ENCODE measurements at places on chromosomes 16 and 17.
A peak's percentile ranks its signal among the peaks of the same experiment; 100 is the strongest.

GRCh38 chr16:68764862-68765261, 27.8 kb downstream of the CDH1 start:
- no peaks in the 10 kb centered on the region for H3K36me3 ChIP-seq
- H3K4me1 ChIP-seq = peaks cover 22% of the 10 kb centered on the region
- H3K4me3 ChIP-seq = peak overlapping the region; percentile 10

DNA sequence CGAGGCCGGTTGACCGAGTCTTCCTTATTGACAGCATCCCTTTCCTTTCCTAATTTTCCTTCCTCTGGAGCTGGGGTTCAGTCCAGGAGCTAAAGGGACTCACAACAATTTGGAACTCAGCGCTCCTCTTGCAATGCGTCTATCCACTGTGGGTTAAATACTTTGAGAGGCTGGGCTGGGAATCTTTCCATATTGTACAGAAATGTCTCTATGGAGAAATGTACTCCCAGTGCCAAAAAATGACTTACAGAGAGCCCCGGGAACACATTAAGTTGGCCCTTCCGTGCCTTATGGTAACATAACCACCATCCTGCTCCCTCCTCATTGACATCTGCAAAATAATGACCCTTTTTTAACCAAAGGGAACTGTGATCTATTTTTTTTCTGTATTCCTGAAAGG, 192.8 kb downstream of the FTO start:
- H3K27me3 ChIP-seq = no peaks in the 10 kb centered on the region
- ATAC-seq = no peak
- H3K4me3 ChIP-seq = no peak overlapping the region
- H3K4me1 ChIP-seq = peaks cover 16% of the 10 kb centered on the region
- H3K27ac ChIP-seq = no peak overlapping the region

DNA sequence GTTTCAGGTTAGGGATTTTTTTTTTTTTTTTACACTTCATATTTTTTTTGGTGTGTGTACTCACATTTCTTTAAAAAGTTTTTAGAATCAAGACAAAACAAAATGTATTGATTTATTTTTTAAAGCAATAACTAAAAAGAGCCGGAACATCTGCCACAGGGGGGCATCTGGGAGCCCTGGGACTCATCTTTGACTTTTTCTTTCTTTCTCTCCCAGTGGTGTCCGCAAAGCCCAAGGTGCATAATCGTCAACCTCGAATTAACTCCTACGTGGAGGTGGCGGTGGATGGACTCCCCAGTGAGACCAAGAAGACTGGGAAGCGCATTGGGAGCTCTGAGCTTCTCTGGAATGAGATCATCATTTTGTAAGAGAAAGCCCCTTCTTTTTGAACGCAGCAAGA, 36.3 kb downstream of the WWP2 start:
- no peak overlapping the region for H3K27ac ChIP-seq
- ATAC-seq = no peak
- H3K27me3 ChIP-seq = no peaks in the 10 kb centered on the region
- peaks cover 72% of the 10 kb centered on the region for H3K36me3 ChIP-seq

DNA sequence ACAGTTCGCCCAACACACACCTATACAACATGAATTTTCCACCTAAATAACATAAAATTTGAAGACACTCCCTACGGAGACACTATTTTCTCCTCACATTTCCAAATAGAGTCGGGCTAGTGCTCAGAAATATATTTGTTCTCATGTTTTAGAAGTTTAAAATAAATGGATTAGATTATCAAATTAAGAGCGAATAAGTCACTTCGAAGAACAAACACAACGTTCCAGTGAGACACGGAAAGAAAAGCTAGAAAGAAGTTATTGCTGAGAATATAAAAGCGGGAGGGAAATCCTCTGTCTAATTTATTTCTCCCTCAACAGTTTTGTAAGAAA, 2.0 kb upstream of the HS3ST3B1 start:
- peaks cover 34% of the 10 kb centered on the region for H3K27me3 ChIP-seq
- H3K4me3 ChIP-seq = peak overlapping the region; percentile 98
- H3K36me3 ChIP-seq = peaks cover 7% of the 10 kb centered on the region

DNA sequence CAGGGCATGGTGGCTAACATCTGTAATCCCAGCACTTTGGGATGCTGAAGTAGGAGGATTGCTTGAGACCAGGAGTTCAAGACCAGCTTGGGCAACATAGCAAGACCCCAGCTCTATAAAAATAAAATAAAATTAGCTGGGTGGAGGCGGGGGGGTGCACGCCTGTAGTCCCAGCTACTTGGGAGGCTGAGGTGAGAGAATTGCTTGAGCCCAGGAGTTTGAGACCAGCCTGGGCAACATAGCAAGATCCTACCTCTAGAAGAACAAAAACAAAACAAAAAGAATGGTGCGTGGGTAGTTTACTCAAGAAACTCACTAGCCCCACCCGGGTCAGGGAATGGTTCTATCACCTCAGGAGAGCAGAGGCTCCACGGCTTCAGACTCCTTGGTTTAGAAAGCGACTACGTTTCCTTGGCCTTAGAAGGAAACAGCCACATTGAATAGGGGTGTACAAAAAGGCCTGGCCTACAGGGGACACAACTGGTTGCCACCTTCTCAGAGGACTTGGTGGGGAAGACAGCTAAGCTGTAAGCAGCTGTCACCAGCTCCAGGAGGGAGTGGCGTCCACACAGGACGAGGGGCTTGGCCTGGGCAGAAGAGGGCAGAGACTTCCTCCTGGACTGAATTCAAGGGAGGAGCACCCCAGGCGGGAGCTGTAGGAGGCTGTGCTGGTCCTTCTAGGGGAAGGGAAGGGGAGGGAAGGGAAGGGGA, 716 bp downstream of the TK1 start:
- no peak for ATAC-seq
- H3K36me3 ChIP-seq = peaks cover 56% of the 10 kb centered on the region
- peaks cover 12% of the 10 kb centered on the region for H3K4me1 ChIP-seq

- ATAC-seq = no peak
- H3K36me3 ChIP-seq = no peaks in the 10 kb centered on the region
- peaks cover 24% of the 10 kb centered on the region for H3K27me3 ChIP-seq
- H3K4me3 ChIP-seq = no peak overlapping the region
- no peaks in the 10 kb centered on the region for H3K4me1 ChIP-seq
Measured at GRCh38 chr16:86387468-86388440, 122.6 kb upstream of the FOXF1 start.

- peak overlapping the region; percentile 92 for H3K4me3 ChIP-seq
- peaks cover 44% of the 10 kb centered on the region for H3K36me3 ChIP-seq
- peaks cover 5% of the 10 kb centered on the region for H3K27me3 ChIP-seq
- ATAC-seq = no peak
- peaks cover 28% of the 10 kb centered on the region for H3K4me1 ChIP-seq
Measured at GRCh38 chr16:50369133-50369804, 481 bp upstream of the BRD7 start.

- no peak overlapping the region for H3K27ac ChIP-seq
- no peaks in the 10 kb centered on the region for H3K4me1 ChIP-seq
- H3K4me3 ChIP-seq = no peak overlapping the region
Measured at GRCh38 chr17:8056976-8057625, 18.2 kb downstream of the ALOX15B start.

DNA sequence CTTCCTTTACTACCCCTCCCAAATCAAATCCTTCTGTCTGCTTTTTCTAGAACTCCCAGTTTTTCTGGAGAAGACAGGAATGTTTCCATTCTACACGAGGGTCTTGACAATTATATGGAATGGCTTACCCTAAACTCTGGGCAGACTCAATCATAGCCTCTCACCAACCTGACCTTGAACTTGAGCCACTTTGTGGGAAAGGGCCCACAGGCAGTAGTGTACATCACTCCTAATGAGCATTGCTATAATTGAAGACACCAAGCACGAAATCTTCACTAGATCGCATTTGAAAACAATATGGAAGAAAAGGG, 1.6 kb upstream of the HOXB13 start:
- no peaks in the 10 kb centered on the region for H3K36me3 ChIP-seq
- ATAC-seq = no peak
- no peak overlapping the region for H3K27ac ChIP-seq

- no peak for ATAC-seq
- H3K27ac ChIP-seq = no peak overlapping the region
- H3K27me3 ChIP-seq = no peaks in the 10 kb centered on the region
- H3K4me3 ChIP-seq = peak overlapping the region; percentile 97
- H3K4me1 ChIP-seq = peaks cover 32% of the 10 kb centered on the region
Measured at GRCh38 chr16:29812754-29813643, 1.0 kb downstream of the PRRT2 start.

- H3K27me3 ChIP-seq = no peaks in the 10 kb centered on the region
- peaks cover 98% of the 10 kb centered on the region for H3K36me3 ChIP-seq
- H3K27ac ChIP-seq = no peak overlapping the region
- no peak overlapping the region for H3K4me3 ChIP-seq
- H3K4me1 ChIP-seq = no peaks in the 10 kb centered on the region
- ATAC-seq = no peak
Measured at GRCh38 chr16:3770530-3770929, 53.2 kb upstream of the TRAP1 start.

DNA sequence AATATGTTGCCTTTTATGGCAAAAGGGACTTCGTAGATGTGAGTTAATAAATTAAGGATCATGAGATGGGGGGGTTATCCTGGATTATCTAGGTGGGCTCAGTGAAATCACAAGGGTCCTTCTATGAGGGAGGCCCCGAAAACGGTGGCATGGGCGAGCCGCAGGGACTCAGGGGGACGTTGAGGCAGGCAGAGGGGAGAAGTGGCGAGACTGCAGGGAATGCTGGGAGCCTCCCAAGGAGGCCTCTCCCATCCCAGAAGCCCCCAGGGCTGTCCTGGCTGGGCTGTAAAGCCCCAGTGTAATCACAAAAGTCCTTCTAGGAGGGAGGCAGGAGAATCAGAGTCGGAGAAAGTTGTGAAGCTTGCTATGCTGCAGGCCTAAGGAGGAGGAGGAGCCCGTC, 35.0 kb downstream of the ITGAE start:
- H3K4me1 ChIP-seq = peaks cover 35% of the 10 kb centered on the region
- no peak for ATAC-seq
- peak overlapping the region; percentile 62 for H3K4me3 ChIP-seq
- H3K27ac ChIP-seq = peak overlapping the region; percentile 92

GRCh38 chr16:49970797-49971431, 54.1 kb upstream of the CNEP1R1 start:
- no peak for ATAC-seq
- no peak overlapping the region for H3K4me3 ChIP-seq
- H3K27ac ChIP-seq = no peak overlapping the region

GRCh38 chr17:41813699-41814124, 908 bp downstream of the FKBP10 start:
- H3K27me3 ChIP-seq = peaks cover 3% of the 10 kb centered on the region
- no peaks in the 10 kb centered on the region for H3K36me3 ChIP-seq
- H3K4me1 ChIP-seq = peaks cover 6% of the 10 kb centered on the region
- peak overlapping the region; percentile 85 for H3K4me3 ChIP-seq
- ATAC-seq = no peak
